Ecto neural progenitor cell (in vitro differentiated cells): ENCODE measurements at places on chromosomes 3 and 15.

GRCh38 chr15:70259640-70260508 lies 162.2 kb upstream of the TLE3 start:
- DNase-seq = peak; percentile 67

DNA sequence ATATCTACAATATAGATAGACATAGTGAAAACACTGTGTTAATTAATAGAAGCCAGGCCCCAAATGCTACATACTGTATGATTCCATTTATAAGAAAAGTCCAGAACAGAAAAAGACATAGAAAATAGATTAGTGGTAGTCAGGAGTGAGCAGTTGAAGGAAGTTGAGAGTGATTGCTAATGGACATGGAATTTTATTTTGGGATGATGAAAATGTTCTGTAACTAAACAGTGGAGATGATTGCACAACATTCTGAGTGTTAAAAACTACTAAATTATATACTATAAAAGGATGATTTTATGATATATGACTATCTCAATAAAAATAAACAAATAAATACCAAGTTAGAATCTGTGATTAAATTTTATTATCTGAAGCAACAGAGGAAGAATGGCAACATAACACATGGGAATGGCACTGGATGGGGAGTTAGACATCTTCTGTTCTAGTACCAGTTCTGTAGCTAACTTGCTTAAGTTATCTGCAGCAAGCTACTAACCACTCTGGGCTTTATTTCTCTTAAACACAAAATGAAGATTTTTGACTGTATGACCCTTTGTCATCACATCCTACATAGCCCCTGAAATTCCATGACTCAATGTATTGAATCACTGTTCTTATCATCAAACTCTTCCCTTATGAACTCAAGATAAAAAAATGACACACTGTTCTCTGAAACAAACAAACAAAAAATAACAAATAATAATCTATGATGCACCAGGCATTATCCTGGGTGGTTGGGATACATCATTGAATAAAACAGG lies 612.7 kb downstream of the TBL1XR1 start:
- no peak for DNase-seq

DNA sequence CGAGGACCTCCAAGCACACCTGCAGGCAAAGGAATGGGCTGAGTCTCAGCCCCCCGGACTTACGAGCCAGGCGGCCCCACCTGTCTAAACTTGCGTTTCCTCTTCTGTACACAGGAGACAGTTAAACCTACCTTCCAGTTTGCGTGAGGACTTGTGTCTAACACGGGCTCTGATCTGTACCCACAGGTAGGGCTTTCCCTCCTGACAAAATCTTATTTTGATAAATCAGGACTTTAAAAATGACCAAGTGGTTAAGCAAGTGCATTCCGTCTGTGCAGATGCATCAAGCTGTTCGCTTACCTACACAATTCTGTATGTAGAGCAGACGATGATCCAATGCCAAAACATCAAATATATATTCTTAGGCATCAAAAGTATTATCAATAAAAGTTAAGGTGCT lies 238.0 kb downstream of the XXYLT1 start:
- DNase-seq = no peak

- no peak for DNase-seq
Measured at GRCh38 chr3:156161172-156161571, 40.8 kb downstream of the KCNAB1 start.

- DNase-seq = no peak
Measured at GRCh38 chr3:97895216-97895615, 73.4 kb downstream of the CRYBG3 start.

DNA sequence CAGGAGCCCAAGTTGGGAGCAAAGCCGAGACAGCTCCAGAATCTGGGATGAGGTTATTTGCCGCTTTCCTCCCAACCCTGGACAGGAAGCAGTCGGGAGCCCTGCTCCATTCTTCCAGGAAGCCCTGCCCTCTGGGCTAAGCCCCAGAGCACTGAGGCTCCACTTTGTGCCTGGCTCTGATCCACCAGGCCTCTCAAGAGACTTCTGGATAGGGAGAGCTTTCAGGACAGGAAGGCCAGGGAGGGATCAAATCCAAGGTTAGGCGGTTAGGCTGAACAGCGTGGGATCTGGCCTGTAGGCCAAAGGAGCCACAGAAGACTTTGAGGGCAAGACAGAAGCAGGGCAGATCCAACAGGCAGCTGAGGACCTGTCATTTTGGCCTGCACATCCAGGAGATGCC lies 835 bp downstream of the STOML1 start:
- DNase-seq = no peak

DNA sequence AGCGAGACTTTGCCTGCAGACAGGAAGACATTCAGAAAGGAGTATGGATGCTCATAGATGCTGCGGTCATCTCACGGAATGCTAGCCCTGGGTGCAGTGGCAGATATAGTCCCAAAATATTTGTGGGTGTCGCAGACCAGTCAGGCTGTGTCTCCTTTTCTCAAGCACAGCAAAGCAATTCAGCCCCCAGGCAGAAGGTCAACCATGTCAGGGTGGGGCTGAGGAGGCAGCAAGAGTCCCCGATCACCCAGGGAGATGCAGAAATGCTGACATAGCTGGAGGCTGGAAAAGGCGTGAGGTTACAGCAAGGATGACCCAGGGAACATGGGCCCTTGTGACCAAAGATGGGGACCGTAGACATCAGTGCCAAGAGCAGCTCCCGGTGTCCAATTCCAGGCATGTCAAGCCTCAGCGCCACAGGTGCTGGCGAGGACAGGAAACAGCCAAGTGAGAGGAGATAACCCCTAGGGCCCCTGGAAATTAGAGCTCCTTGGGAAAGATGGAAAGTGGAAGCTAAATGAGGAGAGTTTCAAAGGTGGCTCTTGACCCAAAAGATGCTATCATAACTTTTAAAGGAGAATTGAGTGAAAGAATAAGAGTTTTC lies 81.2 kb upstream of the ABHD17C start:
- DNase-seq = no peak

DNA sequence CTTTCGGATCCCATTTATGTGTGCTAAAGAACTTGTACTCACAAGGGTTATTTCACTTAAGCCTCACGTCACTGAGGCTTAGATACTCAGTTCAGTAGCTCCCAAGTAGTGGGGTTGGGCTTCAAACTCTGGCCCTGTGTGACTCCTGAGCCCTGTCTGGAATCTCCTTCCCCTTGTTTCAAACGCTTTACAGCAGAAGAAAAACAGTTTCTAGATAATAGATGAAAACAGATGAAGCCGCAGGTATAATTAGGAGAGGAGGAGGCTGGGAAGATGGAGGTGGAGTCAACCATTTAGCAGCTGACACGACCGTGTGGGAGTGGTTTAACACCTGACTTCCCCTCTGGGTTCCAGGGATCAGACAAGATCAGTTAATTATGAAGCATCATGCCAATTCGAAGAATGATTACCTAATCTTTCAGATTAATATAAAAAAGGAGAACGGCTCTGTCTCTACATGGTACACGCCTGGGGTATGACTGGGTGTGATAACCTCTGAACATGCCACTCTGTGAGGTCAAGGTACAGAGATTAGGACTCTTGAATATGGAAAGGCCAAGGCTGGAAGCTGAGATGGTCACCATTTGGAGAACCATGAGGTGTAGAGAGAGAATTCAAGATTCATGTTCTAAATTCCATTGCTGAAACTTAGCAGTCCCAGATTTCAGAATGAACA lies 31.1 kb downstream of the TPM1 start:
- no peak for DNase-seq

DNA sequence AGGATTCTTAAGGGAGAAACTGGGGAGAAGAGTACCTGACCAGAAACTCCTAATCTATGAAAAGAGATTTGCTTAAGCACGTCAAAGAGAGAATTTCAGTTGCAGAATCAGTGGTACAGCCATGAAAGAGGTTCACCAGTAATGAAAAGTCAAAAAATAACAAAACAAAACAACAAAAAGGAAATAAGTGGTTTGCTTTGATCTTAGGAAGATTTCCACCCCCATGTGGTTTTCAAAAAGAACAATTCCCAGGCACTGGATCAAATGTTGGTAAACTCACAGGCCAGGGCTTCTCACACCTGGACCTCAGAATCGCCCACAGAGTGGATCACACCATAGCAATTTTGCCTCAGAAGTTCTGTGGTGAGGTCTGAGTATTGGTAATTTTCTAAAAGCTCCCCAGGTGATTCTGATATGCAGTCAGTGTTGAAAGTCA lies 67.5 kb downstream of the TMEM39A start:
- DNase-seq = no peak

DNA sequence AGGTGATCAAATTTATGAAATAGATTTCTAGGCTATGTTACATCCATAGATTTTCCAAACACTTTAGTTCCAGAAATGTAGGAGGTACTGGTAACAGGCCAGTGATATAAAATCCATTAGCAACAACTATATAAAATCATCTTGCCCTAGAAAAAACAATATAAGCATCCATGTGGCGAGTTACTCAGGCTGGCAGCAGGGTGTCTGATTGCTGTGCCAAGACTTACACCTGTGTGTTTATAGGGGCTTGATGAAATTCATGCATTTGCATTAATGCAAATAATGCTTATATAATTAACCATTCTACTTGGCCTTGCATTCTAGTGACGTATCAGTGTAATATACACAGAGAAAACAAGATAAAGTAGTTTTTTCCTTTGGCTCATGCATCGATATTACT lies 153.4 kb downstream of the PLCL2 start:
- DNase-seq = no peak

DNA sequence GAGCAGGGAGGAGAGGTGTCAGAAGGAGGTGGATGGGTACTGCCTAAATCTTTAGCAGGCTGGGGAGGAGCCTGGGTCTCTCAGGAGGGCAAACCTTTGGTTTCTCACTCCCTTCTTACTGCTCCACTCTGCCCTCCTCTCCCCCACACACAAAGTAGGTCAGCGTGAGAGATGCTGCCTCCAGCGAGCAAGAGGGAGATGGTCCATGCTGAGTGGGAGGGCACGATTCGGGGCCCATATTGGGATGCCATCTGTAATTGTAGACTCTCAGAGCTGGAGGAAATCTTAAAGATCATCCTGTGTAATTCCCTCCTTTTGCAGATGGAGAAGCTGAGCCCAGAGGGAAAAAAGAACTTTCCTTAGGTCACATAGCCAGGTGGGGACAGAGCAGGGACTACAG lies 34.2 kb upstream of the SYN2 start:
- no peak for DNase-seq

DNA sequence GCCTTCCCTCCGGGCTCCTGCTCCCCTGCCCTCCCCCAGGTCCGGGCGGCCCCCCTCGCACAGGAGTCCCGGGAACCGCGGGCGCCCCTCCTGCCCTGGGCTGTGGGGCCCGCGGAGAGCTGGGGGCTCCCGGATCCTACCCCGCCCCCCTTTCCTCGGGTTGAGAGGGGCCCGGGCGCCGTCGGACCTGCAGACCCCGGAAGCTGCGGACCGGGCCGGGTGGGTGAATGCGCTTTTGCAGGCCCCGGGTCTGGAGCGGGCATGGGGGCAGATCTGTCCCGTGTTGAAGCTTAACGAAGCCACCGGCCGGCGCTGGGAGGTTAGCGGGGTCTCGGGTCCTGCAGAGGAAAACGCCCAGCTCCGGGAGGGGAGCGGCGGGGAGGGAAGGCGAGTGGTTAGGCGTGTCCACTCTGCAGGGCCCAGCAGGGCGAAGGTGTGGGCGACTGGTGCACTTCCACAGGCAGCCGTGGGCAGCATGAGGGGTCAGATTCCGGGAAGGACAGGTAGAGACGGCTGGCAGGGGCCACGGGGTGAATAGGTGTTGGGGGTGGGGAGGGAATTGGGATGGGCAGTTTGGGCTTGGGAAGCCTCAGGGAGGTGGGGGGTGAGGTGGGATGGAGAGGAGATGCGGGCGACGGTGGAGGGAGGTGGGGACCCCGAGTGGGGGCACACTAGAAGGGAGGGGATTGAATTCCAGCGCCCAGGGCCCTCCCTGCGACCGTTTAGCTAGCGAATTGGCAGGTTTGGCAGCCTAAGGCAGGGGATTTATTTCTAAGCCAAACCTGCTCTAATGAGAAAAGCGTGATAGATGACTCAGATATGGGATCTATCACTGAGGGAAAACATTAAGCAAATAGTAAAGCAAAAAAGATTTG lies 635 bp downstream of the CD276 start:
- peak; percentile 75 for DNase-seq

GRCh38 chr3:72444656-72445223 lies 403.5 kb downstream of the SHQ1 start:
- DNase-seq = no peak

- DNase-seq = no peak
Measured at GRCh38 chr3:17850448-17850847, 108.0 kb upstream of the TBC1D5 start.

GRCh38 chr3:12898290-12898964 lies 57.1 kb upstream of the RPL32 start:
- no peak for DNase-seq

DNA sequence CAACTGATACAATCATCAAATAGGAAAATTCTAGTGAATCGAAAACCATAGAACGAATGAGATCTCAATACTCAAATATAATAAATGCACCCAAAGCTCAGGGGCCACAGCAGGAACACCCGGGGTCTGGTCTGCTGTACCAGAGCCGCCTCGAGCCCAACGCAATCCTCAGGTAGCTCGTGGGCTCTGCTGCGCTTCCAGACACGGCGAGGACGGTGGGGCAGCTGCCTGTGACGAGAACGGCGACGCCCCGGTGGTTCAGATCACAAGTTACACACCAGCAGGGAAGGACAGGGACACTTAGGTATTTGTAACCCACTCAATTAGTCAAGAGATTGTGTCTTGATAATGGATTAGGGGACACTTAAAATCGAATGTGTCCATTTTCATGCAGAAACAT lies 54.6 kb downstream of the NIPA2 start:
- no peak for DNase-seq

- DNase-seq = no peak
Measured at GRCh38 chr3:69058180-69058946, 6.2 kb upstream of the TMF1 start.

DNA sequence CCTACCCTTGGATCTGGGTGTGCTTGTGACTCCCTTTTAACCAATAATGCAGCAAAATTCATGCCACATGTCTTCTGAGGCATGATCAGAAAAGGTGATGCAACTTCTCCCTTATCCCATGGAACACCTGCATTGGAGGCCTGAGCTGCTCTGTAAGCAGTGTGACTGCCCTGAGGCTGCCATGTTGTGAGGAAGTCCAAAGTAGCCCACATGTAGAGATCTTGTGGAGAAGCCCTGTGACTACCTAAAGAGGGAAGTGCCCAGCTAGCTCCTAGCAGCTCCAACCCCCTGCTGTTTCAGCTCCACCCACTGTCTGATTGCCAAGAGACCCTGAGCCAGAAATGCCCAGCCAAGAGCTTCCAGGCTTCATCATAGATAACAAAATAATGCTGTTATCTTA lies 6.4 kb upstream of the NR1D2 start:
- DNase-seq = no peak

- DNase-seq = no peak
Measured at GRCh38 chr15:31606931-31607497, 280.4 kb downstream of the KLF13 start.

GRCh38 chr15:26879706-26880105 lies 12.8 kb downstream of the GABRA5 start:
- DNase-seq = no peak

DNA sequence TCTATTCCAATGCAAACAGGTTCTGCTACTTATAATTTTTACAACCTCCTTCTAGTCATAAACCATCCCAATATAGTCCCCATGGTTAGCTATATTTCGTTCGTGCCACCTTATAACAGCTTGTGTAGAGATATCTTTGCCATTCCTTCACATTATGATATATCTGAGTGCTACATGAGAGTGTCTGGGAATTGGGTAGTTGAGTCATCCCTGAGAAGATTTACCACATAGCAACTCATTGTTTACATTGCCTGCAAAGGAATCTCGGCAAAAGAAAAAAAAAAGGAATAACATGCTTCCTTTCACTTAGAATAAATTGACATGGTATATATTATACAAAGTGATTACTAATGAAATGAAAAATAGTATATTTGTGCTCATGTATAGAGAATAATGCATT lies 86.0 kb upstream of the VGLL3 start:
- DNase-seq = no peak

GRCh38 chr15:99441444-99441800 lies 124.4 kb upstream of the MEF2A start:
- no peak for DNase-seq
